ENCODE measurements at places on chromosomes 2 and 18.

GRCh38 chr2:14749884-14750283 lies 117.4 kb downstream of the LRATD1 start:
- DNase-seq: no peak

GRCh38 chr2:51149725-51150124 lies 117.8 kb upstream of the NRXN1 start:
- DNase-seq: no peak

DNA sequence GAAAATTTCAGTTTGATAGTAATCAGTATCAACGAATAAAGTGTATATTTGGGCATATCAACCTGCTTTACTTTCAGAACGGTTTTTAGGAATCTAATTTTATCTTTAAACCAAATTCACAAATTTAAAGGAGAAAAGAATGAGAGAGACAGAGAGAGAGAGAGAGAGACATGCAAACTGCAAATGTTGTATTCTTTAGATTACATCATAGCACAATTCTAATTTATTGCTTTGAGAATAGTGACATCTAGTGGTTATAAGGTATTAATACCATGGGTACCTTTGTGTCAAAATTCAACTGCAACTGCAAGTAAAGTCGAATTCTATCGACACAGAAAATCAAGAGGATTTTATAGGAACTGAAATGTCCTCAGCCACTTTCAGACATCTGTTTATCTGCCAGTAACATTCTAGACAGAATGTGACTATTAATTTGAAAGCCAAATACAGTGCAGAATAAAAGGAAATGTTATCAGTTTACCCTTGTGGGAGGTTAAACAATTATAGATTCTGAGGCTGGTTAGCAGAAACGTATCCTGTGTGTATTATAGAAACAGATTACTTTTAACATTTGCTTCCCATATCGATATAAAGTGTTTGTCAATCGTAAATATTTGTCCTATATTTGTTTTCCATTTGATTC lies 529.8 kb upstream of the VRK2 start:
- no peak for DNase-seq

DNA sequence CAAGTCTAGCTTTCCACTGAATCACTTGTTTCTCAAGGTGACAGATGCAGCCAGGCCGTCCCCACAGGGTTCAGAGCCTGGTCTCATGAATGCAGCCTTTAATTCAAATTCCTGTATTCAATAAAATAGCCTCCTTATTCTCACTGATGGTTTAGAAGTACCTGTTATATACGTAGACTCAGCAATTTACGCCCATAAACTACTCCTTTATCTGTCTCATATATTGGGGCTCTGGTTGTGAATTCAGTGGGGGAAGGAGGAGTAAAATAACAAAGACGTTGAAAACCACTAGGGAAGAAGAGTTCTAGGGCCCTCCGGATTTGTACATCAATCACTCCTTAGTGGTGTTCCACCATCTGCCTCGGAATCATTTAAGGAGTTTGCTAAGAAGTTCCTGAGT lies 1.7 kb downstream of the OBSL1 start:
- no peak for DNase-seq

- no peak for DNase-seq
Measured at GRCh38 chr2:12881952-12882351, 165.2 kb downstream of the TRIB2 start.

DNA sequence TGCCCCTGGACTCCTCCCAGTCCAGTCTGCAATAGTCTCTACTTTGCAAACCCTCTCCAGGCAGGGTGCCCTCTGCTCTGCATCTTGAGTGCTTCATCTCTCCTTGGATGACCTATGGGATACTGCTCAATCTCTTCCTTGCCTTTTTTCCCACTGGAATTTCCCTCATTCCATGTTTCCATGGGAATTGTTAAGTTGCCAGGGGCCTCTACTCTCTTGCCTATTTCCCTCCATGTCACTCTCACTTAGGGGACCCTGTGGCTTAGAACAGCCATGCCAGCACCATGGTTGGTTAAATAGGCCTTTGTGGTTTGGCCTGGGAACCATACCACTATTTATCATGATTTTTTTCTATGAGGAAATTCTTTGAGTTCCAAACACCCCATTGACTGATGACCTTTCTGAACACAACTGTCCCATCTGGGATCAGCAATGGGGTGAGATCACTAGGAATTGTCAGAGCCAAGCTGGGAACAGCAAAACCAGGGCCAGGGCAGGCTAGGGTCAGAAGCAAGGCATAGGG lies 91.4 kb upstream of the RBMS1 start:
- no peak for DNase-seq

GRCh38 chr18:63951302-63951705 lies 2.2 kb downstream of the HMSD start:
- no peak for DNase-seq

- no peak for DNase-seq
Measured at GRCh38 chr2:28929581-28929980, 35.1 kb downstream of the WDR43 start.

DNA sequence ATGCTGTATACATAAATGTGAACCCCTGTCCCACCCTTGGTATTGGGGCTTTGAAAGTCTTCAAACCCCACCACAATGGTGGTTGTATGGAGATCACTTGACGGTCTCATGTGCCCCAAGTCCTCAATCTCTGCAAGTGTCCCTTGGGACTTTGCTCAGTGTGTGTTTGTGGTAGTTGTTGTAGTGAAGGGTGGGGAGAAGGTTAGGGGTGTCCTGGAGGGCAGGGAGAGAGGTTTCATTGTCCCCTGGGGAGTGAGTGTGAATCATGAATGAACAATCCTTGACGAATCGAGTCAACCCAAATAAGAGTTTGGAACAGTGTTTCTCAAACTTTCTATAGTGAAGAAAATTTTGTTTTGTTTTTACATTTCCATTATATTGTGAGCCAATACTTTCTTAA lies 28.1 kb downstream of the COL4A3 start:
- no peak for DNase-seq

DNA sequence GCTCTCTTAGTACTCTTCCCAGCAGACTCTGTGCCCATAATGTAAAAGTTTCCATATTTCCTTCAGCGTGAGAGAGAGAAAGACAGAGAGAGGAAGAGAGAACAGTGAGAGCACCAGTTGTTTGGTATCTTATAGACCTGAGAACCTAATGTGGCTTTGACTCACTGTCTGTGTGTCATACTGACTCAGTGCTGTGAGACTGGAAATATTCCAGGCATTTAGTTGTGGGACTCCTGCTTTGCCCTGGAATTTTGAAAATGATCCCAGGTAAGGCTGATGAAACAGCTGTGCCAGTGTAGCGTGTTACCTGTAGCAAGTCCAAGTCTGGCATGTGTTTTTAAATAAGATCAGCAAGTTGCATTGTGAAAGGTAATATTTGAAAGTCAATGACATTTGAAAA lies 87.9 kb upstream of the KCNH7 start:
- no peak for DNase-seq

GRCh38 chr18:8411492-8411891 lies 197.7 kb upstream of the RAB12 start:
- no peak for DNase-seq

DNA sequence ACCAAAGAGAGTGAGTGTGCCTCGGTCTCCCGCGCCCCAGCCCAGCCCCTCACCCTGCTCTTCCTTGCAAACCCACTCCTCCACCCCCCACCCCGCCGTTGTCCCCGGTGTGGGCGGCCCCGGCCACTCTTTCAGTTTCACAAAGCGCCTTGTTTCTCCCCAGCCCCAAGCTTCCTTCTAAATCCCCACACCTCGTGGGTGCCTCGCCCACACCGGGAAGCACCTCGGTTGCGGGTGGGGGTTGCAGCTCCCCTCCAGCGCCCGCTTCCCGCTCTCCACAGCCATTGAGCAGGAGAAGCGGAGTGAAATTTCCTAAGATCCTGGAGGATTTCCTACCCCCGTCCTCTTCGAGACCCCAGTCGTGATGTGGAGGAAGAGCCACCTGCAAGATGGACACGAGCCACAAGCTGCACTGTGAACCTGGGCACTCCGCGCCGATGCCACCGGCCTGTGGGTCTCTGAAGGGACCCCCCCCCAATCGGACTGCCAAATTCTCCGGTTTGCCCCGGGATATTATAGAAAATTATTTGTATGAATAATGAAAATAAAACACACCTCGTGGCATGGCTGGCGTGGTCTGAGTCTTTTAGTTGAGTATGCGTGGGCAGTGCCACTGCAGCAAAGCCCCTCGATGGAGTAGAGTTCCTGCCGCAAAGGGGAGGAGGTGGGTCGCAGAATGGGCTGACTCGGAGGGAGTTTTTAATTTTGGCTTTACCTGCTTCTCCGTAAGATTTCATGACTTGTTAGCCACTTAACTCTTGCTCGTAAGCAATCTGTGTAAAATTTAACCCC lies 848 bp downstream of the TMSB10 start:
- DNase-seq: no peak

DNA sequence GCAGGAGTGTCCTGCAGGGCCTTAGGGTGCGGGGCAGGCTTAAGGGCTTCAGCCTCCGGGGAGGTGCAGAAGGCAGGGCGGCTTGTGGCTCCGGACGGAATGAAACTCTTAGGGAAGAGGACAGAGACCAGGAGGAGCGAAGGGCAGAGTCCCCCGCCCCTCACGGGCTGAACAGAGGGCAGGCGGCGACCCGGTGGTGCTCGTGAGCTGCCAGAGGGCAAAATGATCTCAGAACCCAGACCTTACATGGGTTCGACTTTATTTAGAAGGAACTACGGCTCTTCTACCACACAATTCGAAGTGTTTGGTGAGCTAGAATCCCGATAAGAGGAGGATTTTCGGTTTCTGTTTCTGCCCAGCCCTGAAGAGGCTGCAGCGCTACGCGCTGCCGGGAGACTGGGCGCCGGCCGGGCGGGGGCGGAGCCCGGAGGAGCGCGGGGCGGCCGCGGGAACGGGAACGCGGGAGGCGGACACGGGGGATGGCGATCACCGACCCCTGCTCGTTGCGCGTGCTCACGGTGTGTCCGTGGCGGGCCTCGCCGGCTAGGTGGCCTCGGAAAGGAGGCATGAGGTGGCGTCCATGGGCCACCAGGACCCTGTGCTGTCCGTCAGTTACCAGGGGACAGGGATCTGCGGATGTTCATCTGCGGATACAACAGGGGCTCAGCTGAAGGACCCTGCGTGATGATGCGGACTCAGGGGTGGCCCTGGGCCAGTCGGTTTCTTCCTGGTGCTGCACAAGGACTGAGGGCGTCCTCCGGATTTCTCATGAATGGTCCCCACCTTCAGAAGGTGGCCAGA lies 4.2 kb upstream of the SP100 start:
- DNase-seq: peak; percentile 33

- DNase-seq: no peak
Measured at GRCh38 chr2:170484552-170484951, 230.6 kb upstream of the SP5 start.

- DNase-seq: no peak
Measured at GRCh38 chr2:71281950-71282349, 49.6 kb upstream of the ZNF638 start.

GRCh38 chr2:124426625-124427024 lies 401.5 kb downstream of the CNTNAP5 start:
- no peak for DNase-seq

GRCh38 chr18:56089612-56090258 lies 501.7 kb upstream of the TCF4 start:
- DNase-seq: no peak

- DNase-seq: no peak
Measured at GRCh38 chr2:151777487-151777886, 43.2 kb upstream of the NEB start.

- DNase-seq: no peak
Measured at GRCh38 chr2:10252661-10253060, 50.0 kb upstream of the HPCAL1 start.

- DNase-seq: no peak
Measured at GRCh38 chr2:83113953-83114352, 1345.1 kb downstream of the SUCLG1 start.

- DNase-seq: no peak
Measured at GRCh38 chr2:12781329-12781728, 64.6 kb downstream of the TRIB2 start.

DNA sequence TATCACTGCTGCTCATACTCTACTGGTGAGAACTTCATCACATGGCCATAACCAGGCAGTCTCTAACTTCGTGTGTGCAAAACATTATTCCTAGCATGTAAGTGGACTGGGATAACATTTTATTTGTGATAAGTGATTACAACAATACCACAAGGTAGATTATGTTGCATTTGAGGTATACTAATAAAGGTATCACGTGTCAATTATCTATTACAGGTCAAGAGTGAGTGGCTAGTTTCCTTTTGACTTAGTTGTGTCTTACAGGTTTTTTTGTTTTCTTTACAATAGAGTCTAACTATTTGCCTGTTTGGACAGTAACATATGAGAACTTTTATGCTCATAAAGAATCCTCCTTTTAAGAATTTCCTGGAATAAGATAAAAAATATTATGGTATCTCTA lies 67.2 kb upstream of the DSC1 start:
- no peak for DNase-seq

GRCh38 chr2:44545005-44545404 lies 183.3 kb downstream of the CAMKMT start:
- DNase-seq: no peak

GRCh38 chr2:129240061-129240460 lies 739.4 kb upstream of the RAB6C start:
- no peak for DNase-seq

DNA sequence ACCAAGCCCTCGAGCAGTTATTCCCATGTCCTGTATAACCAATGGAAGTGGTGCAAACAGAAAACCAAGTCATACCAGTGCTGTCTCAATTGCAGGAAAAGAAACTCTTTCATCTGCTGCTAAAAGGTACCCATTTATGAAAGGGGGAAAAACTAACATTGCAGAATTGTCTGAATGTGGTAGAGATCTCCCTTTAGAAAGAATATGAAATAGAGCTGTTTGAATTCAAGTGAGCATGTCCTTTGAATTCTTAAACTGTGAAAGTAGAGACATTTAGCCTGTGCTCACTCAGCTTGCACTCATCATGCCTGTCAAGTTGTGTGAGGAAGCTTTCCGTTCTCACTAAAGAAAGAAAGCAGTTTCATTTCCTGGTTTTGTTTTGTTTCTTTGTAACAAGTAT lies 87.4 kb downstream of the EML4 start:
- DNase-seq: no peak

DNA sequence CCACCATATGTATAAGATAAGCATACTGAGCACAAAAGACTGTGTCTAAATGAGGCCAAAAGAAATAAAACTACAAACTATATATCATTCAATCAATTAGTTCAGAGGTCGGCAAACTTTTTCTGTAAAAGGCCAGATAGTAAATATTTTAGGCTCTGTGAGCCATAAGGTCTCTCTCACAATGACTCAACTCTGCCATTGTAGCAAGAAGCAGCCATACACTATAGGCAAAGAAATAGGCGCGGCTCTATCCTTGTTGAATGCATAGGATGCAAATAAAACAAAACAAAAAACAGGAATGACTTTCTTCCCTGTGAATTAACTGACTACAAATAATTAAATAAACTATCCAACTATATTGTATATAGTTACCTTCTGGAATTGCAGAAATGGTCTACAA lies 8.6 kb upstream of the CCDC88A start:
- DNase-seq: no peak

GRCh38 chr18:13003466-13003896 lies 12.3 kb downstream of the CEP192 start:
- no peak for DNase-seq
